Activated naive CD4-positive, alpha-beta T cell (primary cell): ENCODE measurements at places on chromosomes 11 and 22.

DNA sequence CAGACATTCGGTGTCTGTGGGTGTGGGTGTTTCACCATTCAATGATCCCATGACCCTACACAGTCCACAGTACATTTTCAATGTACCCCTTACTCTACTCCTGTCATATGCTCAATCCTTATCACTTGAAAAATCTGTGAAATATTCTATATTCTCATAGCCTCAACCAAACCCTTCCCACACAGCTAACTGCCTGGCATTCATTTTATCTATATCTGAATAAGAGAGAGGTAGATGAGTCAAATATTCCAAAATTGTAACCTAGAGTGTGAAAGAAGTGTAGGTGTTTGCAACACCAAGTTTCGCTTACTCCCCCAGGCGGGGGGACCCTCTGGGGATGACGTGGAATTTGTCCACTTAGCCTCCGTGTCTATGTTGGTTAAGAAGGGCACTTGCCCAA is 354.8 kb downstream of the ETS1 start:
- no peak for DNase-seq

- DNase-seq: no peak
Observed at GRCh38 chr11:126175393-126175792, 36.1 kb downstream of the RPUSD4 start.

DNA sequence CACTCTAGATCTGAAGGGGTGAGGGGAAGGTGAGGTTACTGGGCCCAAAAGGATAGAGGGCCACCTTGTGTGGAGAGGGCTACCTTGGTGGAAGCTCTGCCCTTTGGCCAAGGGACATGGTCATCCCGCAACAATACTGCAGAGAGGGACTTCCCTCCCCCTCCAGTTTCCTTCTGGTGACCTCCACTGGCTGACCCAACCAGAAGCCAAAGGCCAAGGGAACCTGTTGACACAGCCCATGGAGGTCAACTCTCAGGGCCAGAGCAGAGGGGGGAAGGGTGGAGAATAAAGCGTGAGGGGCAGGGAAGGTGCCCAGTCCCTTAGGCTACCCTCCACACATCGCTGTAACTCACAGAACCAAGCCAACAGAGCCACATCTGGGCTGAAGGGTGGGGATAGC is 15.0 kb upstream of the RHOD start:
- no peak for DNase-seq

DNA sequence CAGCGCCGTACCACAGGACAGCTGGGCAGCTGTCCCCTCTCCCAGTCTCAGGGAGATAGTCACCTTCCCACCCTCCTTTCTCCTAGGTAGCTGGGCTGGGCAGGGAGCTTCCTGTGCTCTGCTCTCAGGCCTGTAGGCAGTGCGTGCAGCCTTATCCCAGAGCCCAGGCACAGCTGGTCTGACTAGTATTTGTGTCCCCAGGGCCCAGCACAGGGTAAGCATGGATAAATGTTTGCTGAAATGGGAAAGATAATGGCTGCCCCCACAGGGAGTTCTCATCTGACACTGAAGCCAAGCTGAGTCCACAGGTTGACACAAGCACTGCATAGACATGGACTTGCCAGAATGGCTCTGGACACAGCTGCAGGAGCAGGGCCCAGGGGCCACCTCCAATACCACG is 9.8 kb downstream of the SLC15A3 start:
- no peak for DNase-seq

GRCh38 chr11:33490842-33491370 is 209.7 kb downstream of the C11orf91 start:
- DNase-seq: no peak
